Hippocampal formation (tissue), 2 donors: ENCODE measurements at places on chromosomes 12 and 14.

DNA sequence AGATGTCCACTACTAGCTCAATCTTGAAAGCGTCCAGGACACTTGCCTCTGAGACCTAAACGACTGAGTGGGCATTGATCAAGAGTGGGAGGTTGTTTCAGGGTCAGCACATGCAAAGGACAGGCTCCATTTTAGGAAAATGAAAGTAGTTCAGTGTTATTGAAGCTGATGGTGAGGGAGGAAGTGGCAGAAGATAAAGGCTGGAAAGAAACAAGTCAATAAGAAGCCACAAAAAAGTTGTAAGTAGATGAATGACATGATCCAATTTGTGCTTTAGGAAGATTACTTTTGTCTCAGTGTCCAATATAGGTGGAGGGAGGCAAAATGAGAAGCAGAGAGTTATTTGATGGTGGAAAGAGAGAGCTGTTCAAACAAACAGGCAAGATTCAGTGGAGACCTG is 22.0 kb downstream of the GPR65 start:
- DNase-seq: no peak

DNA sequence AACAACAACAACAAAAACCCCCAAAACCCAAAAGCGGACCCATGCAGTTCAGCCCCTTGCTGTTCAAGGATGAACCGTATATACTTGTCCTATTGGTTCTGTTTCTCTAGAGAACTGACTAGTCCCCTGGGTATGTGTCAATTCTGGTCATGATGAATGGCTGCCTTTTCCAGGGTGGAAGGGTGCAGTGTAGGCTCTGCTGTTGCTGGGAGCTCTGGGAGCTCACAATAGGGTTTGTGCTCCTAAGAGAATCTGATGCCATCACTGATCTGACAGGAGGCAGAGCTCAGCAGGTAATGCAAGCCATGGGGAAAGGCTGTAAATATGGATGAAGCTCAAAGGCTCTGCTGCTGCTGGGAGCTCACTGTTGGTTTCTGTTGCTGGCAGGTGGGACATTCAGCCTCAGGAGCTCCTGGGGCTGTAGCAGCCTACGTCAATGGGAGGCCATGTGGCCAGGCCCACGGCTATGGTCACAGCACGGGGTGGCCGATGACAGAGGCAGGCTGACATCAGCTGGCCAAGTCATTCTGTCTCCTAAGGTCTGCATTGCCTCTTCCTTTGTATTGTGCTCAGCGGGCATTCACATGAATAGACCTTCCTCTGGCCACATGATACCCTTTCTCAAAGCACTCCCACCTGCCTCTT is 37.9 kb downstream of the DLK1 start:
- no peak for DNase-seq

GRCh38 chr14:68075382-68076029 is 255.9 kb downstream of the RAD51B start:
- DNase-seq: no peak

DNA sequence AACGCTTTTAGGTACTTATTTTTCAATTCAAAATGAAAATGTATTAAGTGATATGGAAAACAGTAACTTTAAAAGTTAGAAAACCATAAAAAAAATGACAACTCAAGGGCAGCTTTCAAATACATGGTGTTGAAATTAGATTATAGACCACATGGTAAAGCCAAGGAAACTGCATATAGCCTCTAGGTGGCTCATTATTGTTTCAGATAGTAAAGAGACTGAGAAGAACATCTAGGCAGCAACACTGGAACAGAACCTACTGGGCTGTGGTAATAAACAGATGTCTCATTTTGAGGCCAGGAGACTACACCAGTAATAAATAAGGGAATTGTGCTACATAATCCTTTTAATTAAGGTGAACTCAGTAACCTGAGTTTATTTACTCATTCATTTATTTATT is 13.0 kb downstream of the FBXO33 start:
- no peak for DNase-seq

DNA sequence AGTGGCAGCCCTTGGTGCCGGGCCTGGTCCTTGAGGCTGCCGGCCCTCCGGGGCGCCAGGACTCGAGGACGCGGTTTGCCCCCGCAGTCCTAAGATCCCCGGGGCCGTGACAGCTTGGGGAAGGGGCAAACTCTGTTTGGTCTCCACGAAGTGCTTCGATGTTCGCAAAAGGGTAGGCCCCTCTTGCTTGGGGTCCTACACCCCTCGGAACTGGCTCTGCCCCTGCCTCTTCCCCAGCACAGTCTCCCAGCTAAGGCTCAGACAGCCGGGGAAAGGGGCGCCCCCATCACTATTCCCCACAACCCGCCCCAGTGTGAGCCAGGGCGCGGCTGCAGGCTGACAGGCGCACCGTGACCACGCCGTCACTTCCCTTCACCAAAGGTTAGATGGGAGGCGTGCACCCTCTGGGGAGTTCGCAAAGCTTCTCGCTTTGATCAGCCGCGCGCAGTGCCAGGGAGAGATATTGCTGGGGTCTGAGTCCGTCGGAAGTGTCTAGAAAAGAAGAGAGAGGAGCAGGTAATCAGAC is 7.2 kb upstream of the OTX2 start:
- DNase-seq: no peak

GRCh38 chr12:63085120-63085519 is 65.9 kb downstream of the AVPR1A start:
- no peak for DNase-seq

- no peak for DNase-seq
These were observed 757.1 kb downstream of the NRXN3 start for GRCh38 chr14:78927261-78927660.

DNA sequence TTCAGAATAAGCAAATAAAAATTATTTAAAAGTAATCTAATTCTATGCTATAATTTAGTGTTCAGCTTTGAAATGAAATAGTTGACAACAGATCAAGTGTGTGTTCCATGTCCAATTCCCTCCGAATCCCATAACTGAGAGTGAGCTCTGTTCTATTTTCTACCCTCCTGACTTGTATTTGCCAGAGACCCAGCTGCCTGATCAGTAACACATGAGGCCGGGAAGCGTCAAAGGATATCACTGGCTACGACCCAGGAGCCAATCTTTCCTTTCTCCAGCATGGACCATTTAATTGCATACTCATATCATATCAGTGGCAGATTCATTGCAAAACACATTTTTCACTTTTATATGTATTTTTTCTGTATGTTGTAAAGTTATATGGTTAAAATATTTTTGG is 108.8 kb upstream of the TSPAN8 start:
- no peak for DNase-seq

GRCh38 chr14:70683983-70684382 is 42.3 kb downstream of the TTC9 start:
- no peak for DNase-seq
